Heart right ventricle (tissue), 16 donors: ENCODE measurements at places on chromosomes 12 and 14.

GRCh38 chr14:93050761-93051160 is 65.0 kb downstream of the ITPK1 start:
- no peak overlapping the region for H3K27ac ChIP-seq
- no peaks in the 10 kb centered on the region for H3K27me3 ChIP-seq
- H3K36me3 ChIP-seq = no peaks in the 10 kb centered on the region
- DNase-seq = no peak
- peaks cover 48% of the 10 kb centered on the region for H3K4me1 ChIP-seq

- DNase-seq = peak; percentile 48
- no peak overlapping the region for H3K27ac ChIP-seq
- H3K4me1 ChIP-seq = no peaks in the 10 kb centered on the region
- H3K36me3 ChIP-seq = no peaks in the 10 kb centered on the region
- H3K27me3 ChIP-seq = peaks cover 8% of the 10 kb centered on the region
Measured at GRCh38 chr14:81269100-81269978, 48.6 kb upstream of the GTF2A1 start.

- H3K27ac ChIP-seq = no peak overlapping the region
- H3K27me3 ChIP-seq = no peaks in the 10 kb centered on the region
- no peaks in the 10 kb centered on the region for H3K36me3 ChIP-seq
- no peak for DNase-seq
Measured at GRCh38 chr14:54207075-54207474, 189.7 kb upstream of the CDKN3 start.

DNA sequence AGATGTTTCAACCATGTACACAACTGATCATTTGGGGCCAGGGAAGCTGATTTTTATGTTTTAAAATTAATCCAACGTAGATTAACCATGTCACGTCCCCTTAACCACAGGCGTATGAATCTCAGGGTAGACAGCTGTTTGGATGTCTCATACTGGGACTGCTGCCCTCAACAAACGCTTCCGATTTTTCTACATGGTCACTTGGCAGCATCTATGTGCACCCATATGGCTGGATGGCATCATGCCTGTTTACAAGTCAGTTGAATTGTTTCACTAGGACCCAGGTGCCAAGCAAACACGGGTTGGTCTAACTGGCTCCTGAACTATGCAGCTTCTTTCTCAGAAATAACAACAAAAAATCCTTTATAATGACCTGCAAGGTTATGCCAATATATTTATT is 393.8 kb downstream of the NPAS3 start:
- no peak for DNase-seq
- no peaks in the 10 kb centered on the region for H3K4me1 ChIP-seq
- H3K36me3 ChIP-seq = no peaks in the 10 kb centered on the region
- no peak overlapping the region for H3K27ac ChIP-seq

DNA sequence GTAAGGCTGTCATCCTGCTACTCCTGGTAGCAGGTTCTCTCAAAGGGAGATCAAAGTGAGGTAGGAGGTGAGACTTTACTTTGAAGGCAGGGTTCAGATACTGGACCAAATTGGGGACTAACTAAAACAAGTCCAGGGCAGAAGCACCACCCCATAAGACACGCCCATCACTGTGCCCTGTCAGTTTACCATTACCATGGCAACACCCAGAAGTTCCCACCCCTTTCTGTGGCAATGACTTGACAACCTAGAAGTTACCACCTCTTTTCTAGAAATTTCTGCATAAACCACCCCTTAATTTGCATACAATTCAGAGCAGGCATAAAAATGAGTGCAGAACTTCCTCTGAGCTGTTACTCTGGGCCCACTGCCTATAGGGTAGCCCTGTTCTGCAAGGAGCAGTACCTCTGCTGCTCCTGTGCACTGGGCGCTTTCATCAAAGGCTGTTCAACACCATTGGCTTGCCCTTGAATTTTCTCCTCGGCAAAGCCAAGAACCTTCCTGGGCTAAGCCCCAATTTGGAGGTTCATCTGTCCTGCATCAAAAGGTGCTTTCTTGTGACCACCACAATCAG is 64.8 kb upstream of the MAX start:
- no peak for DNase-seq
- H3K36me3 ChIP-seq = no peaks in the 10 kb centered on the region
- H3K27me3 ChIP-seq = peaks cover 19% of the 10 kb centered on the region
- H3K4me1 ChIP-seq = no peaks in the 10 kb centered on the region
- no peak overlapping the region for H3K27ac ChIP-seq

DNA sequence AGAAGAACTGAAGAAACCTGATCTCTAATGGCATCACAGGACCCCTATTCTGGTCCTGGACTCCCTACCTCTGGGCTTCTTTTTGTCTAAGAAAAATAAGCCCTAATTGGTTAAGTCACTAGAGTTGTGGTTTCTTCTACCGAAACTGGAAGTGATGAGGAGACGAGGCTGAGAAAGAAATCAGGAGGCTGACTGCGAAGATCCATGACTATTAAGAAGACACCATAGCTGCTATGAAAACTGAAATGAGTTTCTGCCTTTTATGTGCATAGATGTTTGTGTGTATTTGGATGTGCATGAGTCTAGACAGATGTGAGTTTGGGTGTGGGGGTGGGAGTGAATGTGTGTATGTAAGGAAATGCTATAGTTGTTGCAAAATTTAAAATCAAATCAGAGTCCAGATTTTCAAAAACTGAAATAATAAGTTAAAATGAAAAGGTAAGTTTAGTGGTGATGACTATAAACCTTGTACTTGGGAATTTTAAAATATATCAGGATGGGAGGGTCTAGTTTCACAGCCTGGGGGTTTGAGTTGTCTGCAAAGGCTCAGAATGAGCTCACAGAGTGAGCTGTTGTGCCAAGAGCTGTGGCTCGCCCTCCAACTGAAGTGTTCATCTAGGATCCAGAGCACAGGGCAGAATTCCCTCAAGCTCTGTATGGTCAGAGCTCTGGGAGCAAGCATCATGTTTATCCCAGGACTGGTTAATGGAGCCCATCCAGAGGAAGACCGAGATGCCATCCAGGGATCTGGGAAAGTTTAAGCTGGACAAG is 94.9 kb downstream of the VCPKMT start:
- H3K27me3 ChIP-seq = no peaks in the 10 kb centered on the region
- no peak overlapping the region for H3K4me3 ChIP-seq
- H3K4me1 ChIP-seq = peaks cover 15% of the 10 kb centered on the region
- no peak for DNase-seq
- H3K36me3 ChIP-seq = no peaks in the 10 kb centered on the region
